ENCODE measurements at places on chromosomes 11 and 22.

GRCh38 chr11:16749092-16749491, 10.6 kb downstream of the C11orf58 start:
- no peak for DNase-seq

GRCh38 chr11:8776209-8776608, 93.6 kb downstream of the RPL27A start:
- DNase-seq, result no peak

GRCh38 chr22:50299785-50300619, 7.4 kb downstream of the PLXNB2 start:
- no peak for DNase-seq

DNA sequence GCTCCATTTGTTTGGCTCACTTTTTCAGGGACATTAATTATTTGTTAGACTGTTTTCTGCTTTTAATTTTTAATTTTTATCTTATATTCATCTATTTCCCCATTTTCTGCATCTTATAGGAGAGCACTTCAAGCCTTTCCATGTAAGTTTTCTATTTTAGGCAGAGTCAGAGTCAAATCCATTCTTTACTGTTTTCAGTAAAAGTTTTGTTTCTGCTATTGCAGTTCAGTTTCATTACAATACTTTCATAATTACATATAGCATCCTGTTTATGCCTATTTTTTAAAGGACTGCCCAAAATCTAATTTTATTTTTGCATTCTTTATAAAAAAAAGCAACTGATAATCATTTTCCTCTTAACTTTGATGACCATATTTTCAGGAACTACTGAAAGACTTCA, 3.8 kb upstream of the OR10A5 start:
- DNase-seq, result no peak

DNA sequence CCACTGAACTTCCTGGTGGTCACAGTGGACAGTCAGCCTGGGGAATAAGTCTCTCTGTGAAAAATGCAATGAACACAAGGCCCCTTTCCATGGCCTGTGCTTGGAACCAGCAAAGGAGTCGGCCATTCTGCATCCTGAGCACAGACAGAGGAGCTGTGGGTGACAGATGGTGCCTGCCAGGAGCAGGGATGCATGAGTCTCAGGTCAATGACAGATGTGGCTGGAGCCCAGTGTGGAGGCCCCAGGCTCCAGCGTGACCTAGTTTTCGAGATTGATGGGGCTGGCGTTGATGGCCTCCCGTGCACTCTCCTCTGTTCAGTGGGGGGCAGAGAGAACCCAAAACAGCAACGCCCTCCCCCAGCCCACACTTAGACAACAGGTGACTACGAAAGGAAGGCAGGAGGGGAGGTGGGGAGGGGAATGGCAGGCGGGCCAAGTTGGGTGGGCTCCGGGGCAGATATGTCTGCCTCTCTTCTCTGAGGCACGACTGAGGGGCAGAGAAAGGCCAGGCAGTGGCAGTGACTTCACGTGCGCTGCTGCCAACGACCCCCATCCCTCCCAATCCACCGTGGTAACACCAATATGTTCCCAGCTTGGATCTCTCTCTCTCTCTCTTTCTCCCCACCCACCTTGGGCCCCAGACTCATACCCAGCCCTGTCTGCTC, 34.4 kb upstream of the CD5 start:
- DNase-seq, result no peak

DNA sequence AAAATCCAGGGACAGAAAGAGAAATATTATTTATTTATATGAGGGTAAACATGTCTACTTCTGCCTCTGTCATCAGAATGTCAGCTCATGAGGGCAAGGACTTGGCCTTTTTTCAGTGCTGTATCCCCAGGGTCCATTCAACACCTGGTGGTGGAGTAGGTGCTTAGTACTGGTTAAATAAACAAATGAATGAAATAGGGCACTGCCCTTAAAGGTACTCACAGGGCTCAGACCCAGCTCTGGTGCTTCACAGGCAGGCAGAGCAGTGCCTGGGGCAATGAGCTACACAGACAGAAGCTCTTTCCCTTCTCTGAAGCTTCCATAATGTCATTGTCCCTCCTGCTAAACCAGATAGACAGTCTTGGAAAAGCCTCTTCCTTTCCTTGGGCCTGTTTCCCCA, 30.9 kb downstream of the P4HA3 start:
- no peak for DNase-seq

GRCh38 chr11:133834682-133835592, 10.4 kb downstream of the SPATA19 start:
- peak; percentile 71 for DNase-seq

- DNase-seq, result no peak
These were observed 19.0 kb downstream of the PRG3 start for GRCh38 chr11:57361926-57362325.

DNA sequence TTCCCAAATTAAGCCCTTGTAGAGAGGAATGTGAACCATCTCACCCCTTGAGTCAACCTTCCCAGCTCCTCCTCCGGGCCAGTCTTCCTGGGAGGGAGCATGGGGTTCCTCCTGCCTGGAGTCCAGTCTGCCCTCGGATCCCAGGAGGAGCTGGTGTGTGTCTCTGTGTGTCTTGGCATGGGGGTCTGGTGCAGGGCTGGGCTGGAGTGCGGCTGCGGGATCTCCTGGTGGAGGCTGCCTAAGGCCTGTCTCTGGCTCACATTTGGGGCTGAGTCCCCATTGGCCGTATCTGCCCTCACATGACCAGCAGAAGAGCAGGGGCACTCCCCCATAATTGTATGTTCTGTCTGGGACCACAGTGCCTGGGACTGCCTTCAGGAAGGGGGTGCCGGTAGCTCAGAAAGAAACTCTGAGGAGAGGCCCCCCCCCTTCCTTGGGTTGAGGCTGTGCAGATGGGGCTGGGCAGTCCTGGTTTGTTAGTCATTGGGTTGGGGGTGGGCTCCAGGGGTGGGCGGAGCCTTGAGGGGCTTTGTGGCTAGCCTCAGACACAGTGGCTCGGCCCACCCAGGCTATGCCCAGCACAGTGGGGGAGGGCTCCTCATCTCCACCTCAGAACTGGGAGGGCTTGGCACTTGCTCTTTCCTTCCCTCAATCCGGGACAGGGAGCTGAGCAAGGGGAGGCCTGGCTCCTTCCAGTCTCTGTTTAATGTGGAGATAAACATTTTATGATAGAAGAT, 2.9 kb downstream of the C1QTNF5 start:
- peak; percentile 60 for DNase-seq

DNA sequence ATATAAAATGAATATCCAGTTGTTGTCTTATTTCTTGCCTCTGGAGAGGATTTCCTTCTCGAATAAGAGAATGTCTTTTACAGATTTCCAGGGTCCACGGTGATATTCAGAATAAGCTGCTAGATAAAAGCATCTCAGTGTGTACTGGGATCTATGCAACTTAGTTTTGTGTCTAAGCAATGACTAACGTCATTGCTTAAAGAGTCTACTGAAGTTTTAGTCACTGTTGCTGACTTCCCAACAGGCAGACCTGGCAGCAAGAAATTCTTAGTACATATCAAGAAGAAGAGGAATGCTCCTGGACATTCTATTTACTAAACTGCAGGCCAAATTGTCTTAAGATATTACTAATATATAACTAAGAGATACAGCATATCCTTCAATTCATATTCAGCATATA, 70.3 kb downstream of the SOX6 start:
- no peak for DNase-seq

DNA sequence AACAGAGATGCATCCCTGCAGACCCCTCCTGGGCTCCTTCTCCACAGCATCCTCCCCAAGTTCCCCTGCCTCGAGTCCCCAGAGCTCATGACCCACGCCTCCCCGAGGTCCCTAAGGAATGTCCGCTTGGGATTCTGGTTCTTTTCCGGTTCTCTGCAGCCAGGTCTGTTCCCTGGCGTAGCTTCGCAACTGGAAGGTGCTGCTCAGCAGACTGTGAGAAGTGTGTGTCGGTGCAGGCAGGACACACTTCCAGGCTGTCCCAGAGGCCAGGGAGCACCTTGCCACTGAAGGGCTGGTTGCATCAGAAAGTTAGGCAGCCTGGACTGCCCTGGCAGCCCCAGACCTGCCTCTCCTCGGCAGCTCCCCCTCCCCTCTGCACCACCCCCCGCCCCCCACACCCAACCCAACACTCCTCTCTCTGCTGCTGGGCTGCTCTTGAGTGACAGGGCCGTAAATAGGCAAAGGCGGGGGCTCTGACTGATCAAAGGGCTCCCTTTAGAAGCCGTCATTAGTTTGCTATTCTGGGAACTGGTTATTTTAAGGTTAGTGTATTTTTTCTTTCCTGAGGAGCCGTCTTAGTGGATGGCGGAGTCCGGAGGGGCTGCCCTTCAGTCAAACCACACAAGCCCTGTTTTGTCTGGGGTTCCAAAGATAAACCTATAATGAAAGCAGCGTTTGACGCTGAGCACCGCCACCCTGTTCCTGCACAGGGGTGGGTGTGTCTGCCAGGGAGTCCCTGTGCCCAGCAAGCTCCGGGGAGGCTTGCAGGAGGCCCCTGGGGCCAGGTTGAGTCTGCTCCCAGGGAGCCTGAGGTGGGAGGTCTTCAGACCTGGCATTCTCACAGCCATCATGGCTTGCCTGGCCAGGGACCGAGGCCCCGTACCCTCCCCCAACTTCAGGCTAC, 88.6 kb upstream of the KCNQ1OT1 start:
- no peak for DNase-seq

- DNase-seq, result peak; percentile 77
These were observed 10.8 kb upstream of the RAC2 start for GRCh38 chr22:37254867-37255233.

- DNase-seq, result no peak
These were observed 107.9 kb upstream of the BID start for GRCh38 chr22:17882162-17882561.

DNA sequence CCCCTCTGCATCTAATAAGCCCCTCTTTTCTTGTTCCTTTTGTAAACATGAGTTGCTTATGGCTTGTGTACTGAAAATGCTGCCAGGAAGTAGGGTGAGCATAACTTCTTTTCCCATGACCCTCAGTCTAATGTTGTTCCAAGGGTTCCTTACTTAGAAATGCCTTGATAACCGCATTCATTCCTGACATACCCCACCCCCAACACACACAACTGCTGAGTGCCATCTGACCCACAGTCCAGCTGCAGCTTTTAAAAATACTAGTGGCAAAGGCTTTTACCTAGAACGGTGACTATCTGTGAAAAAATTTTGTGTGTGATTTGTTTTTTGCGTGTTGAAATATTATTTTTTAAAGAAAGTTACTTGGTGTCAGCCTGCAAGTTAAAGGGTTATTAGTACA, 52.6 kb downstream of the ARHGAP42 start:
- peak; percentile 95 for DNase-seq

DNA sequence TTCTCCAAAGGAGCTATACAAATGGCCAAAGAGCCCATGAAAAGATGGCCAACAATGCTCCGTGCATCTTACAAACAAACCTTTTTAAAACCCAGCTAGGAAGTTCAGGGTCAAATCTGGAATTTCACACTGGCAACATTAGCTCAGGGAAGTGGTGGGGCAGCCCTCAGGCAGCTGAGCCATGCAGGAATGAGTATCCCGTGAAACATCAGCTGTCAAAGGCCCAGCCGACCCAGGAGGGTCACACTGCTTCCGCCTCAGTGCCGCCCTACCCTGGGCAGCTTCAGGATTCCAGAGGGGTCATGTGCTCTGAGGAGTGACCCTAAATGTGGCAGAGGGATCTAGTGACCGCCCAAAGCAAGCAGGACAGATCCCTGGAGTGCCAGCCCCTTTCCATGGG, 73.4 kb downstream of the LINC01488 start:
- DNase-seq, result no peak

DNA sequence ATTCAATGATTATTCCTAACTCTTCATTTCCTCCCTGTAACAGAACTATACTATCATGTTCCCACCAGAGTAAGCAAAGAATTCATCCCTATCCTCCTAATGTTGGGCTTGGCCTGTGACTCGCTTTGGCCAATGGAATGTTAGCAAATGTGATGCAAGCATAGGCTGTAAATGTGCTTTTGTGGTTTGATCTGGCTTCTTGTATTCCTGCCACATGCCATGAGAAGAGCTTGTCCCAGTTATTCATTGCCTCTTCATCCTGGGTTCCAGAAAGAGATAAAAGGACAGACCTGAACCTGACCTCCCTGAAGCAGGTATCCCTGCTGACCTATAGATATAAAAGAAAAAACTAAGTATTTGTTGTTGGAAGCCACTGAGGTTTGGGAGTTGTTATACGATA, 51.0 kb downstream of the SYTL2 start:
- DNase-seq, result peak; percentile 72

- DNase-seq, result peak; percentile 83
These were observed 62.0 kb downstream of the PAK1 start for GRCh38 chr11:77411717-77412441.

DNA sequence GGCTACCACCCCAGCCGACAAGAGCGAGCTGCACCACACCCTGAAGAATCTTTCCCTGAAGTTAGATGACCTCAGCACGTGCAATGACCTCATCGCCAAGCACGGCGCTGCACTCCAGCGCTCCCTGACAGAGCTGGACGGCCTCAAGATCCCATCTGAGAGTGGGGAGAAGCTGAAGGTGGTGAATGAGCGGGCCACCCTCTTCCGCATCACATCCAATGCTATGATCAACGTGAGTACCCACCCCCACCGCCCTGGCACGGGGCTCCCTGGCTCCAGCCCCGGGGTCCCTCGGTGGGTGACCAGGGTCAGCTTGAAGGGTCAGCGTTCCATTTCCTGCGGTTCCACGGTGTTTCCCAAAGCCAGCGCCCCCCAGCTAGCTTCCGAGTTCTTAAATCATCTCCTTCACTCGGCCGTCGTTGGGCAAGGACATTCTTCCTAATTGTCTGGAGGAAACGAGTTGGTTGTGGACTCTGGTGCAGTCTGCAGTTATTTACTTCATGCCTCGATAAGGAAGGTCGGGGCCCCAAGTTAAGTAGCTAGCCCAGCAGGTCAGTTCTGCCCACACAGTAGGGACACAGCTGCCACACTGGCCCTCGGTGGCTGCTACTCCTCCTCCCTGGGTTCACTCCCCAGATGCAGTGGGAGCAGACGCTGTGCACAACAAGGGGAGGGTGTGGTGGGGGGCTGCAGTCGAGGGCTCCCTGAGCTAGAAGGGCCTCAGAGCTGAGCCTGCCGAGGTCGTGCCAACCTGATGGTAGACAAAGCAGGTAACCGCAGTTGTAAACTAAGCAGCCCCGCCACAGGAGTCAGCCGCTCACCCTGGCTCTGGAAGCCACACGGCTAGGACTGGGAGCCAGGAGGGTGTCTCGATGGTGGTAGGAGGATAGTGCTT, 97.9 kb downstream of the MORC2 start:
- DNase-seq, result no peak
